ENCODE measurements at places on chromosomes 7 and 10. TPM values are rescaled to one million over a fixed set of nuclear protein-coding genes. Genes with fewer than 3 reads are reported as not detected.

DNA sequence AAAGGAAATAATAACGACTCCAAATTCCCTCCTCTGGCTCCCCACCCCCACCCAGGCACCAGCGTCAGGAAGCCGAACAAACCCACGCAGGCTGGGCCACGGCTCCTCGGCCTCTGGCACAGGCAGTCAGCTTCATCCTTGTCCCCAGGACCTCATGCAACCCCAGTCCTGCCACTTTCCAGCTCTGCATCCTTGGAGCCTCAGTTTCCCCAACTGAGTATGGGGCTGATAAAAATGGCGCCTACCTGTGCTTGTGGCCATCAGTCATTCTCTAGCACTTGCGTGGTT lies 137.1 kb downstream of the RGS10 start:
- DNase-seq = no peak

DNA sequence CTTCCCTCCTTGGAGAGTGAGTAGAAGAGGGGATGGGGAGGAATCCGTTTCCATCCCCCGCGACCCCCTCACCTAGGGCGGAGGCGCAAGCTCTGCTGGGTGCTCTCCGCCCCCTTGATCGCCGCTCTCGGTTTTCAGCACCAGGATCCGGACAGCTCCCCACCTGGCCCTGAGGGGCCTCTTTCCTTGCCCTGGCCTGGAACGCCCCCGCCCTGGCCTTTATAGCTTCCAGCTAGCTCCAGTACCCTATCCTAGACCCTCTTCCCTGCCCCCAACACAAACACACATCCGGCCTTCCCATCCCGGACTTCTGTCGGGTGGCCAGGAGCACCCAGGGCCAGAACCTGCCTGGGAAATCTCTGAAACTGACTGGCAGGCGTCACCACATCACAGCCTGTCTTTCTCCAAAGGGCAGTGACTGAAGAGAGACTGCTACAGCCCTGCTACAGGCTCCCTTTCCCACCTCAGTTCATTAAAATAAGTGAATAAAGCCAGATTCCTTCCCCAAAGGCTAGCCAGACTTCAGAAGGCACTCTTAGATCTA lies 72.3 kb upstream of the LEP start:
- DNase-seq = no peak

DNA sequence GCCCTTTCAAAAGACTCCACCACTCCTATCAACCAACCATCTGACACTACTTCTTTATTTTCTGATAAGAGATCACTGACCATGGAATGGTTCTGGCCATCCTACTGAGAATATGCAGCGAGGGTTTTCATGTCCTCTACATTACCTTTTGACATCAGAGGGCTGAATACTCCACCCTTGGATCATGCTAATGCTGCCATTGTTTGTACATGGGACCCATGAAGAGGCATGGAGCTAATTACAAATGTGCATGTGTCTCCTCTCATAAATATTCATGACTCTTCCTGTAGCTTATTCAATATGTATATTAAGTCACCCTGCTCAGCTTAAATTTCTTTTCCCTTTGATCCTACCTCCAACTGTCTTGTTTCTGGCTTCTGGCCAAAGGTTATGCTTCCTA lies 1065.8 kb upstream of the GHITM start:
- no peak for DNase-seq

- peak; percentile 38 for DNase-seq
Measured at GRCh38 chr7:22675421-22675820, 51.6 kb upstream of the IL6 start.

The LMBR1 gene
- total RNA-seq = 104 TPM

The TMEM139 gene
- not detected for total RNA-seq

The MEOX2 gene
- not detected for total RNA-seq

The POM121C gene
- 12.0 TPM for total RNA-seq

All from HT1080 (cell line).